ENCODE measurements at places on chromosomes 6 and 20.

GRCh38 chr20:17627101-17627955, 54.7 kb downstream of the RRBP1 start:
- no peak for DNase-seq

DNA sequence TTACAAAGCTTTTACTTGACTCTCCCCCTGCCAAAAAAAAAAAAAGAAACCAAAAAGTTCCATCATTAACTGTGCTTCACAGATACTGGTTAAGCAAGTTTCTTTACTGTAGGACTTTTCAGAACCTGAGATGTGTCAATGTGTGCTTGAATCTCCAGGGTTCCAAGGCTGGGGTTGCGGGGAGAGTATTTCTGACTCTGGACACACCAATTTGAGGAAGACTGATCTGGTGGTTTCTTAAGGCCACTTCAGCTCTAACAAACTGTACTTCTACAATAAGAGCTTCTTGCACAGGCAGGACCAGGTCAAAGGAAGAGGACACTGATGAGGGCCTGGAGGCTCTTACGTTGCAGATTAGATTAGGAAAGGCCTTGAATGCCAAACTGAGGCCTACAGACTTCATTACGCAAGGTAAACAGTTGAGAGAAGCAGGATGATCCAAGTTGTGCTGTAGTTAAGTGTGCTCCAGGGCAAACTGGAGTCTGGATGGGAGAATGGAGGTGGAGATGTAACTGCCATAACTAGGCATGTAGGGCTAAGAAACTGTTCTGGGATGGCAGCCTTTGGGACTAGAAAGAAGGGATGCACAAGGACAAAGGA, 24.4 kb downstream of the COMMD7 start:
- DNase-seq: no peak

DNA sequence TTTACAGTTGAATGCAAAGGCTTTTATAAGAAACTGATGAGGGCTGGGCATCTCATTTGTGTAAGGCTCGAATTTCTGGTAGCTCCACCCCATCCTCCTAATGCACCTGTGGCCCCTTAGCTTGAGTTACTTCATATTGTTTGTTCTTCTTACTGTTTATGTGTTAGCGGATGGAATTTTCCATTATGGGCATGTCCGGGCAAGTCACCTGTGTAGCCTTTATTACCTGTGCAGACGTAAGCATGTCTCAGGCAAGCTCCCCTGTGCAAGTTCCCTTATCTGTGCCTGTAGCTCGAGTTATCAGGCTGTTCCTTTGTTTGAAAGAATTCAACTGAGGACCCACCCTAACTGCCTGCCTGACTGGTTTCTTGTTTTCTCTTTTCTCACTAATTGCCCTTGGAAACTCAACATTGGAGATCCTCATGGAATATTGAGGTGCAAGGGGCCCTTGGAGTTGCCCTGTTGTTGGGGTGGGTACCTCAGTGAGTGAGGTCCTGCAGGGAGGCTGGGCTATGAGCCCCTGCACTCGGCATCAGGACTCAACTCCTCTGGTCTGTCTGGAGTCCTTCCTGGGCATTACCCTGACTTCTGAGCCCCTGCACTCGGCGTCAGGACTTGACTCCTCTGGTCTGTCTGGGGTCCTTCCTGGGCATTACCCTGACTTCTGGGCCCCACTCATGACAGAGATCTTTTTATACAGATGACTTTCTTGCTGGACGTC, 207.9 kb upstream of the SULF2 start:
- no peak for DNase-seq

DNA sequence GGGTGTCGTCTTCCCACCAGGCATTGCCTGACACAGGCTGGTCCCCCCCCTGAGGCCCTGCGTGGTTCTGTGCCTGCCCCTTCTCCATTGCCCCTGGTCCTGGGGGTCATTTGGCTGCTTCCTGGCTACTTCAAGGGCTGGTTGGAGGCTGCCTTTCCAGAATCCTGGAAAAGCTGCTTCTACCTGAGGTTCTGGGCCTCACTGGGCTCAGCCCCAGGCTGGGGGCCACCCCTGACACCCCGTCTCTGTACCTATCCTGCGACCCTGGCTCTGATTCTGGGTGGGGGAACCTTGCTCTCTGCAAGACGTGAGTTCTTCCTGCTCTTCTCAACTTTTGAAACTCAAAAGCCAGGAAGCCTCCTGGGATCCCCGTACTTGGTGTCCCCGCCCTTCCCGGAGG, 149.3 kb upstream of the PTPN1 start:
- DNase-seq: no peak

DNA sequence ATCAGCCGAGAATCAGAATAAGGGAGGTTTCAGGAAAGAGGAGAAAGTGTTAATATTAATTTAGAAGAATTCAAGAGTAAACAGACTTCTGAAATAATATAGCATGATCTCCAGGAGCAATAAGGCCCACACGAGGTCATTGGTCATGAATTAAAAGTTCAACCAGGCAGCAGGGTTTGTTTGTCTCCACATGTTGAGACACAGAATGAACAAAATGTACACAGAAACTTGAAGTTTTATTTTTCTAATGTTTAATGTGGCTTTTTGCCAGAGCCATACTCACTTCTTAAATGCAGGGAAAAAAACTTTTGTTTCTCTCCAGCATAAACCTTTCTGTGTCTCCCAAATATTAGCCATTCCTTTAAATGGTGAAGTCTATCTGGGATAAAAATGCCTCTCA, 504.5 kb downstream of the HDGFL1 start:
- no peak for DNase-seq

GRCh38 chr6:46378161-46378881, 112.9 kb downstream of the RCAN2 start:
- no peak for DNase-seq

- DNase-seq: no peak
Measured at GRCh38 chr20:21301940-21302663, 1.0 kb upstream of the XRN2 start.

GRCh38 chr6:163776196-163776905, 361.8 kb downstream of the QKI start:
- DNase-seq: no peak

DNA sequence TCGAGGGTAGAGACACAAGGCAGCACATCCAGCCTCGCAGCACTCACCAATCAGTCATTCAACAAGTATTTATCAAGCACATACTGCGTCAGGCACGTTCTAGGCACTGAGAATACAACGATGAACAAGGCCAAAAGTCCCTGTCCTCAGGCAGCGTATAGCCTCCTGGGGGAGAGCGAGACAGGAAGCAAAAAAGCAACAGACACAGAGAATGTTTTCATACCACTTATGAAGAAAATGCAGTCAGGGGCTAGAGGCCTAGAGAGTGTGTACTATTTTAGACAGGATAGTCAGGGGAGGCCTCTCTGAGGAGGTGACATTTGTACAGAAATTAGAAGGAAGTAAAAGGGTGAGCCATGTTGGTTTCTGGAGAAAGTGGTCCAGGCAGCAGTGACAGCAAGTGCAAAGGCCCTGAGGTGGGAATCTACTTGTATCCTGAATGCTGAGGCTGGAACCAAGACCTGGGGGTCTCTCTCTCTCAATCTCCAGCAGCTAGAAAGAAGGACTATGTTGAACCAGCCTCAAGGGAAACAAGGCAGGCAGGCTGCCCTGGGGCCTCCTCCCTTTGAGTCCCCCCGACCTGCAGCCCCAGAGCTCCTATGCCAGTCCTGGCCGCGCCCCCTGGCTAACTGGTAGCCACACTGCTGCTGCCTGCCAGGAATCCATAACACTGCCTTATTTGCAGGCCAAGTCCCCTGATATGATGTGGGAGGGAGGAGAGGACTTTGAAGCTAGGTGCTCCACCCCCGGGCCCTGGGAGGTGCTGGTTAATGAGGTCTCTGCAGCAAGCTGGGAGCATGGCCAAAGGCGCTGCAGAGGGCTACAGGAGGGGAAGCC, 151.2 kb downstream of the GRM4 start:
- no peak for DNase-seq

DNA sequence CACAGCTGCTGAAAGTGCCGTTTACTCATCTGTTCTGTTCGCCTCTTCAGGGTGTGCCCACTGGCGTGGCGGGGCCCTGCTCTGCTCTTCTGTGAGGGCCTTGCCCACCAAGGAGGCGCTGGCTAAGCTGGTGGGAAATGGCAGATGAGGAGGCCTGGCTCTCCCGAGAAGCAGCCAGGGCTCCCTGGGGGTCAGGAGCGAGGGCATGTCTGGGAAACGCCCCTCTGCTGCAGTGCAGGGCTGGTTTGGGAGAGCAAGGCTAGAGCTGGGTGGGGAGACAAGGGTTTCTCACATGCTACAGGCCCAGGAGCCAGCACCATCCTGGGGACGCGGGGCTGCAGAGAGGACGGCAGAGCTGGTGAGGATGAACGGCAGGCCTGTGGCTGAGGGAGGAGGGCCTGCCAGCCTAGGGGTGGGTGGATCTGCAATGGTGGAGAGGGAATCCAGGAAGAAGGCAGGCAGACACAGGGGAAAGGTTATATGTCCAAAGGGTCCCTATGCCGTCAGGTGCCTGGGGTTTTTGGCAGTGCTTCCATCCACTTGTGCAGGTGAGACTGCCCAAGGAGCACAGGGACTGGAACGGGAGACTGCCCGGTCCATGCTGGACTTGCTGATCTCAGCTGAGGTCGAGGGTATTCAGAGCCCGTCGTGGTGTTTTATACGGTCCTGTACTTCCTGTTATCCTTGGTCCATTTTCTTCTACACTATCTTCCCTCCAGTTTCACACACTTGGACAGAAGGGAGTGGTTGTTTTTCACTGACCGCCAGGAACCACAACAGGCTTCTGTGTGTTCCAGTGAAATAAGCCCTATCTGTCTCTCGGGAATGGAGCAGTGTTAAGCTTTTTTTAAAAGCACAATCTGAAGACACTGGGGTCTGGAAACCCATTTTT, 119.2 kb downstream of the SYCP2 start:
- DNase-seq: no peak

- DNase-seq: no peak
Measured at GRCh38 chr6:124982669-124983068, 20.4 kb downstream of the RNF217 start.
